ENCODE measurements at places on chromosomes 12 and 14.

GRCh38 chr14:42950363-42950762 lies 1343.7 kb downstream of the LRFN5 start:
- no peak for DNase-seq

- DNase-seq, result no peak
Measured at GRCh38 chr12:42182394-42182793, 37.7 kb upstream of the GXYLT1 start.

DNA sequence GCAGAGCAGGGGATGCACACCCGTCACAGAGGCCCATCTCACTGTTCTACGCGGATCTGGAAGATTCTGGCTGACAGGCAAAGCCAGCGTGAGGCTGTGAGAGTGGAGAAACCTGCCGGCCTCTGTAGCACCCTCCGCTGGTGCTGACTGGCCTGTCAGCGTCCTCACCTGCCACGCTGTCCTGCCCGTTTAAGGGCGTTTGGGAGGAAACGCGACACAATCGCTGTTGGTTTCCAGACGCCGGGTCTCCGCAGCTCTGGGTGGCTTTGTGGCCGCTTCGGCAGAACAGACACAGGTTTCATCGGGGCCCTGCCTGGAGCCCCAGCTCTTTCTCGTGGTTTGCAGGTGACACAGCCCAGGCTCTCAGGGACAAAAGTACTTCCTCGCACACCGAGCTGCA lies 70.6 kb downstream of the NOC4L start:
- DNase-seq, result no peak

DNA sequence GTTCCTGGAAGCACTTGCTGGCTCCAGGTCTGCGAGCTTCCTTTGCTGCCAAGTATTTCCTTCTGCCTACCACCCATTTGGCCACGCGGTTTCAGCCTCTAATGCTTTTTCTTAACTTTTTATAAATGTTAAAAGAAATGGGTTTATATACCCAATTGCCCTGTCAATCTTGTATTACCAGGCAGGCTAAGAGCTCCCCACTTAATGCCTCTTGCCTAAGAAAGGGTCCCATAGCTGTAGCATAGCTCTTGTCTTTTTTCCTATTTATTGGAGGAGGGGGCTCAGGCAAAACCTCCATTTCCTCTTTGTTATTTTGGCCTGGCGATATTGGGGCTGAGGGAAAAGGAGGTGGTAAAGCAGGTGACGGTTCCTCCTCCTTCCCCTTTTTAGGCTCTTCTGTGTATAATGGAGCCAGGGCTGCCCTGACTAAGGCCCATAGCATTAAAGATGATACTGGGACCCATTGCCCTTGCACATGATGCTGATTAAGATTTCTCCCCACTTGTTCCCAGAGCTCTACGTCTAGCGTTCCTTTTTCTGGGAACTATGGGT lies 21.6 kb upstream of the BLTP3B start:
- no peak for DNase-seq

DNA sequence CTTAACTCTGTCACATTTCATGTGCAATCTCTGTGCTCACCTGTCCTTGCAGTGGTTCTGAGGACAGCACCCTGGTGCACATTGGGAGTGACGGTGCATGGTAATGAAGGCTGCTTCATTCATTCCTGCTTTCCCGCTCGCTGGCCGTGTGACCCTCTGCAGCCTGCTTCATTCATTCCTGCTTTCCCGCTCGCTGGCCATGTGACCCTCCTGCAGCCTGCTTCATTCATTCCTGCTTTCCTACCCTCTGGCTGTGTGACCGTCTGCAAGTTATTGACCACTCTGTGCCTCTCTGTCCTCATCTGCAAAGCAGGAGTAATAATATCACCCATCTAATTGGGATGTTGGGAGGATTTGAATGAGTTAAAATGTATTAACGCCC lies 189.1 kb upstream of the TMEM132C start:
- no peak for DNase-seq

DNA sequence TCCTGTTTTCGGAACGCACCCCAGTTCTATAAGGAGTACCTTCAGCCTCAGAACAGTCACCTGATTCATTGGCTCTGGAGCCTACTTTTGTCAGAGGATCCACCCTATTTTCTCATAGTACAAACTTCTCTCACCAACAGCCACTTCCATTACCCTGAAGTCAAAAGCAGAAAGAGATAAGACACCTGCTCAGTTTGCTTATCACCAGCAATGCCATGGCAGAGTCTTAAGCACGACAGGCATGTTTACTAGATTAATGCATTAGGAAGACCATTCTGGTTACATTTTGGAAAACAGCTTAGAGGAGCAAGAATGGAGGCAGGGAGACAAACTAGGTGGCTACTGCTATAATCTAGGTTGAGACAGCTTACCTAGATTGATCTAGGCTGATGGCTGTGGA lies 67.7 kb downstream of the GXYLT1 start:
- DNase-seq, result no peak

DNA sequence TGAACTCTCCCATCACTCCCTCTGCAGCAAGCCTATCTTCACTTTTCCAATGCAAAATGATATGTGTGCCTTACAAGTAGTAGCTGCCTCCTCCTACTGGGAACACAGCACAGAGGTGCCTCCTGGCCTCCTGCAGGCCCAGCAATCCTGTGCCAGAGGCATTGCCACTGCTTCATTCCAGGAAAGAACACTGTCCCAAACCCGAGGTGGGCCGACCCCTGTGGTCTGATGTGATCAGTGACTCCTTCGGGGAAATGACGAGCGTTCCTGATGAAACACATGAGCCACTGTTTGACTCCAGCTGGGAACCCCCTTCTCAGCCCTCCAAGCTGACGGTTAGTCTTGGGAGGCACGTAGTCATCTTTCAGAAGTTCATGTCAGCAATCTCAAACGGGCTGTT lies 19.5 kb downstream of the PSMC1 start:
- peak; percentile 59 for DNase-seq

All from SJSA1 (cell line).